AG04450 (cell line): ENCODE measurements at places on chromosomes 6 and 20.

- no peak for DNase-seq
These were observed 256.5 kb upstream of the SUPT3H start for GRCh38 chr6:45634231-45634630.

DNA sequence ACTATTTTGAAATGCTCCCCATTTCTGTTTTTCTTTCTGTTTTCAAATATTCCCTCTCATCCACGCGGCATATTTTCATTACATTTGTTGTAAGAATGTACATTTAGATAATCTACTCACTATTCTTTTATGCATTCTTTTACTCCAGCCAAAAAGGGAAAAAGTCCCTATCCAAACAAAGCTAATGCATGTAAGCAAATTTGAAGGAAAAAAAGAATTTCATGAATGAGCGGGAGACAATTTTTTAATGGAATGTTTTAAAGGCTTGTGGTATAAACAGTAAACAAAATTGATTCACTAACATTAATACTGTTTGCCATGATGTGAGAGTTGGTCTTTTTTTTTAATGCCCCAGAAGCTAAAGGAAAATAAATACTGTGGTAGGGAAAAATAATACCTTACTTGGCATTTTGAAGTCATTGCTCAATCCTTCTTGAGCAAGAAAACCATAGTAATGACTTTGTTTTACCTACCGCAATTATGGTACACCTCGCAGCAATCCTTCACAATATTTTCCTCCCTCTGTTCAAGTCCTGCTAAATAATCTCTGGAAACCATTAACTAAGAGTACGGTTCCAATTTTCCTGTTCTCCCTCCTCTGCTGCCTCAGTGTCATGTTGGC, 79.0 kb downstream of the BACH2 start:
- no peak for DNase-seq

- DNase-seq: no peak
These were observed 360.0 kb downstream of the CD83 start for GRCh38 chr6:14477559-14477958.

- DNase-seq: no peak
These were observed 799 bp upstream of the ME1 start for GRCh38 chr6:83431545-83432155.

DNA sequence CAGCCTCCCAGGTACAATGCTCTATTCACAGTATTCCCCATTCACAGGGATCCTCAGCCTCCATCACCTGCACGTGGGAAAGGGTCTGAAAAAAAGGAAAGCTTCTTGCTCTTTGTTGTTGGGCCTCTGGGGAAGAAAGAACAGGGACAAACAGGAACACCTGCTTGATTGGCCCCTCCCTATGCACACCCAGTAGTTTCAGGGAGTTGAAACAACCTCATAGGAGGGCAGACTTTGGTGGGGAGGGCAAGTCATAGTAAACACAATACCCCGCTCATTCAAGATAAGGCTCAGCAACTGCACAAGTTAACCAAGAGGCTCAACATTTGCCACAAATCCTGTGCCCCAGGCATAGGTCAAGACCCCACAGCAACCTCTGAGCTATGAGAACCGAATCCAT, 1.7 kb downstream of the GHRH start:
- DNase-seq: no peak

DNA sequence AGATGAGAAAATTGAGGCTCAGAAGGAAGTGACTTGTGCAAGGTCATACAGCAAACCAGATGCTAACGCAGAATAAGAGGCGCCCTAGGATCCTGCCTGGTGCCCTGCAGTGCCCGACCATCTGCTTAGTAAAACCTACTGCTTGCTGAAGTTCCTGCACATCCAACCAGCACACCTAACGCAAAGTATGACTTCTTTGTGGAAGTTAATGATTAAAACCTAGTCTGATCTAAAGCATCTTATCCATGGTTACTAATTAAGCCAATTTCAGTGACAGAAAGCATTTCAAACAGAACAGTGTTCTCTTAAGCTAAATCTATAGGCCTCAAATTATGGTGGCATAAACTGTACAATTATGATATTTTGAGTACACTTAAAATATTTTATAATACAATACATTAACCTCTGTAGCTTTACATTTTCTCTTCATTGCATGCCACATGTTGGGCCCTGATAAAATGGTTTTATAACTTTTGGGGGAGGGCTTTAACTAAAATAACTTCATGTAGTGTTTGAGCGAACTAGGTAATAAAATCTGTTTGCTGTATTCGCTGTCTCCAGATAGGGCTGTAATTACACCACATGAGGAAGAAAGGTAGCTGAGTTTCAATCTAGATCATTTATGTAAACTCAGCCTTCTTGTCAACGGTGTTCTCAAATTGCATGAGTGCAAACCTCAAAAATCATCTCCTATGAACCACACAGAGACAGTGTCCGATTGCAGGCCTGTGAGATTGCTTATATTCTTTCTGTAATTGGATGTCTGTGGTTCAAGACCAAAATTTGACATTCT, 37.5 kb upstream of the BEND3 start:
- no peak for DNase-seq

DNA sequence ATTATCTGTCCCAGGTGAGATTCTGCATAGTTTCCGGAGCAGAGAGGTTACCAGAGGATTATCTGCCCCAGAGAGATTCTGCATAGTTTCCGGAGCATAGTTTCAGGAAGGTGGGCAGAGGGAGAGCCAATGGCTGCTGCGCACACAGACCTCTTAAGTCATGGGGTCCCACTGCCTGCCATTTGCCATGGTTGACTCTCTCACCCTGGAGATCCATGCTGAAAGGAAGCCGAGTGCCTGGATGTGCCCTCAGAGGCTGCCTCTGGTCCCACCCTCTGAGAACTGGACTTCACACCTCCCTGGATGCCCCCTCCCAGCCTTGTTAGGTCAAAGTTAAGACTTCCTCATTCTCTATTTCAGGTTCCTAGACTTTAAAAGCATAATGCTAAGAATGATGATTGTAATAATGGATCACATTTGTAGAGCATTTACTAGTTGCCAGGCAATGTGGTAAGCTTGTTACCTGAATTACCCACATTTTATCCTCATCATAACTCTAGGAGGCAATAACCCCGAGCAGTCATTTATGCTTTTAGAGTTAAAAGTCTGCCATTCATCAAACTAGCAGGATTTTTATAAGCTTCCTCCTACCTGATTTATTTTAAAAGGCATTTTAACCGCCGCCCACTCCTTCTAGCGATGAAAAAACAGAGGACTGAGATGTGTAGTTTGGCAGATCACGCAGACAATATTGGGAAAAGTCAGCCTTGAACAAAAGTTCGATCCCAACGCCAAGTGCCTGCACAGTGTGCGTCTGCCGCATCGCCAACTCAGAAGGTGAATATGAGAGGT, 11.9 kb downstream of the SERPINB9 start:
- DNase-seq: no peak

DNA sequence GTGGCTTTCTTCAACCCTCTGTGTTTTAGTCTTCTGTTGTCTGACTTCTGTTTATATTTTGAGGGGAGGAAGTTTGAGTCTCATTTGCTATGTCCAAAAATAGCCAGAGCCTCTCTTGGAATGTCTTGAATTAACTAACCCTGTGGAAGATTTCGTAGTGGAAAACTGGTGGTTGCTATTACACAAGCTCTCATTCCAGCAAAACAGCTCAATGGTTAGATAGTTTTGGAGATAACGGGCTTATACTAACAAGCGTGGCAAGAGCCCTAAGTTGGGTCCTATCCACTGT, 1.6 kb downstream of the CCN2 start:
- peak; percentile 78 for DNase-seq

GRCh38 chr6:71463061-71463460, 174.4 kb downstream of the OGFRL1 start:
- no peak for DNase-seq

GRCh38 chr20:22581437-22582385, 2.7 kb downstream of the FOXA2 start:
- no peak for DNase-seq

- DNase-seq: peak; percentile 23
These were observed 804.1 kb upstream of the CITED2 start for GRCh38 chr6:140178520-140178919.
